ENCODE measurements at places on chromosomes 12 and 14. TPM values are rescaled to one million over a fixed set of nuclear protein-coding genes. Genes with fewer than 3 reads are reported as not detected.

The RTL1 gene
- not detected for total RNA-seq

The IAPP gene
- not detected for total RNA-seq

The LHX5 gene
- 2.4 TPM for total RNA-seq

The RTN1 gene
- total RNA-seq, result 0.57 TPM

GRCh38 chr12:56257491-56258067 lies 605 bp downstream of the ANKRD52 start:
- DNase-seq, result no peak

All from HCT116 (cell line).